Diencephalon (tissue), 1 donor: ENCODE measurements at places on chromosomes 3 and 15. TPM values are rescaled to one million over a fixed set of nuclear protein-coding genes. Genes with fewer than 3 reads are reported as not detected.

Gene SH2D7
- total RNA-seq: not detected

Gene CSPG4
- total RNA-seq: 11.5 TPM

Gene PLSCR5
- total RNA-seq: 3.0 TPM

Gene WNT7A
- 12.9 TPM for total RNA-seq

Gene OXSR1
- total RNA-seq: 52.4 TPM

Gene XCR1
- total RNA-seq: not detected

Gene ZPLD1
- total RNA-seq: 0.46 TPM

Gene TICRR
- total RNA-seq: 2.8 TPM

Gene MYZAP
- total RNA-seq: 3.2 TPM

Gene CFAP161
- 5.3 TPM for total RNA-seq

Gene SKOR1
- total RNA-seq: 0.69 TPM

Gene CCDC33
- 1.6 TPM for total RNA-seq

Gene ASTE1
- 9.7 TPM for total RNA-seq

Gene SIDT1
- 19.6 TPM for total RNA-seq

Gene CA12
- total RNA-seq: 13.8 TPM

Gene MCTP2
- 3.2 TPM for total RNA-seq

Gene CYP19A1
- 7.2 TPM for total RNA-seq

Gene TMEM266
- 12.5 TPM for total RNA-seq

Gene CYP11A1
- total RNA-seq: 0.23 TPM

Gene BOC
- total RNA-seq: 10.4 TPM
